ENCODE measurements at places on chromosomes 11 and 22.

GRCh38 chr22:37282385-37282677 is at the start of gene CYTH4:
CYTH4 (plus strand) TSS chr22:37282508; CDS start chr22:37282570, 62 bp downstream.
- DNase-seq = peak; percentile 54

DNA sequence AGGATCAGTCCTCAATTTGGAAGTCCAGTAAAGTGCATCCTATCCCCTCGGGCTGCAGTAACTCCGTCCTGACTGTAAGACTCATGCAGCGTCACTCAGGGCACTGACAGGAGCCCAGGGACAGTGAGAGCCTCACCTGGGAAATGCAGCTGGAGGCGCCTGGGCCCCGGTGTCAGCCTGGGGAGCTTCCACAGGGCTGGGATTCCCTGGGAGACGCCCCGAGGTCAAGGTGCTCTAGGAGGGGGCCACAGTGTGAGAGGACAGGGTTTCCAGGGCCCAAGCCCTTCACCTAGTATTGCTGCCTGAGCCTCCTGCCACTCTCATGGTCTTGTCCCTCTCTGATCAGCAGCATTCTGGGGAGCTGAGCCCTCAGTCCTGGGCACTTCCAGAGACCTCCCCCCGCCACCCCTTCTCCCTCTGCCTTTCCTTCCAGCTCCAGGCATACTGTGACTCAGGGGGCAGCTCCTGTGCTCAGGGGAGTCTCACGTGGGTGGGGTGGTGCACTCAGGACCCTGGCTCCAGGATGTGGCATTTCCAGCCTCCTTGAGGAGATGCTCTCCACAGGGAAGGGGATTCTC is 99.1 kb upstream of the IGLL5 start:
- DNase-seq = no peak

DNA sequence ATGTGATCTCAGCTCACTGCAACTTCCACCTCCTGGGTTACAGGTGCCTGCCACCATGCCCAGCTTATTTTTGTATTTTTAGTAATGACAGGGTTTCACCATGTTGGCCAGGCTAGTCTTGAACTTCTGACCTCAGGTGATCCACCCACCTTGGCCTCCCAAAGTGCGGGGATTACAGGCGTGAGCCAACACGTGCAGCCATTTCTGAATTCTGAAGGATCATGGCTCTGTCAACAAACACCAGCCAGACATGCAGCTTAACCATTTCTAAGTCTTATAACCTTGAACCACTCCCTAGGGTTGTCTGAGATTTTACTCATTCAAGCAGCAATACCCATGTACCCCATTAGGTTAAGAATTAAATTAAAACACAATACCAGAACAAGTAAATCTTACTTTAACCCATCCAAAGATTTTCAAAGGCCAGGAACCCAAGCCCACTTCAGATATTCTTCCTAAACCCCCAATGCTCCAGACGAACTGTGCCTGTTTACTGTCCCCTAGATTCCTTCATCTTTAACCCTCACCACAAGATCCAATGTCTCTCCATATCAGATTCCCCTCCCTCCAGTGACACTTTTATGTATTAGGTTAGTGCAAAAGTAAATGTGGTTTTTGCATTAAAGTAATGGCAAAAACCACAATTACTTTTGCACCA is 4.0 kb downstream of the RPS13 start:
- DNase-seq = no peak

- DNase-seq = peak; percentile 67
Measured at GRCh38 chr11:126284829-126285228, 1.9 kb downstream of the TIRAP start.

DNA sequence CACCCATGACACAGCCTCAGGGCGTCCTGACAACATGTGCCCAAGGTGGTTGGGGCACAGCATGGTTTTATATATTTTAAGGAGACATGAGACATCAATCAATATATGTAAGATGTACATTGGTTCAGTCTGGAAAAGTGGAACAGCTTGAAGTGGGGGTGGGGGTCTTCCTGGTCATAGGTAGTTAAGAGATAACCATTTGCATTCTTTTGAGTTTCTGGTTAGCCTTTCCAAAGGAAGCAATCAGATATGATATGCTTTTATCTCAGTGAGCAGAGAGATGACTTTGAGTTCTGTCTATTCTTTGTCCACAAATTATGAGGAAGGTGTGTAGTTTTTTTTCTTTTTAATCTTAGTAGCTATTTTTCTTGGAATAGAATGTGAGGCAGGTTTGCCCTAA is 10.1 kb upstream of the ANAPC15 start:
- no peak for DNase-seq

DNA sequence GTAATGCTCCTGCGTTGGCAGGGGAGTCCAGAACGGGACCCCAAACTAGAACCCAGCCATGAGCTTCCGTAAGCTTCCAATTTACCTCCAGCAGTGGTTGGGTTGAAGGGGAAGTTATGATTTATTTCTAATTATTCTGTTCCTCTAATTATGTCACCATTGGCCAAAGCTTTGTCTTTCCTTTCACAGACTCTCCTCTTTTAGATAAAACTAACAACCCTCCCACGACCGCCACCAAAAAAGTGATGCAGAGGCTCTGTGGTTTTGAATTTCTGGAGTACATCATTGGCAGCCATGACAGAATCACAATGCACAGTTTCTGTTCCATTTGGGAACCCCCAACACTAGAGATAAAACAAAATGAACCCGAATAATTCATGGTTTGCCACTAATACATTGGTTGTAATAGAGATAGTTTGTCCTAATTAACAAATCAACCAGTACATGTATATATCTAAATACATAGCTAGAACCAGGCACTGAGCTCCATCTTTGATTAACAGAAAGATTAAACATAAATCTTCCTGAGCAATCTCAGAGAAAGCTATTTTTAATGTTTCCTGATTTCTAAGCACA is 64.3 kb downstream of the ETS1 start:
- peak; percentile 49 for DNase-seq

GRCh38 chr11:88697139-88697538 is 359.6 kb upstream of the CTSC start:
- no peak for DNase-seq

DNA sequence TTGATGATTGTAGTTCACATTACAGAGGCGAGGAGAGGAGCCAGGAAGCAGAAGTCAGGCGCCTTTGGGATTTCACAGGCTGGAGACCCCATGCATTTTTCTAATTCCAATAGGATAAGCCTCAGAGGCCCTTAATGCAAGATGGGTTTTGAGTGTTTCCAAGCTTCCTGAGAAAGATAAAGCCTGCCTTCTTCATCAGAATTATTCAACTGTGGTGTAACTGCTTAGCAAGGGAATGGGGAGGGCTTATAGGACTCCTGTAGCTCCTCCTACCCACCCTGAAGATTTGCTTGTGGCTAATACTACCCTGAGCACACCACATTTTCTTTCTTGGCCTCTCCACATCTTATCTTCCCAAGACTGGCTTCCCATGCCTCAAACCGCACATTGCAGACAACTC is 151.1 kb upstream of the ISX start:
- DNase-seq = no peak

DNA sequence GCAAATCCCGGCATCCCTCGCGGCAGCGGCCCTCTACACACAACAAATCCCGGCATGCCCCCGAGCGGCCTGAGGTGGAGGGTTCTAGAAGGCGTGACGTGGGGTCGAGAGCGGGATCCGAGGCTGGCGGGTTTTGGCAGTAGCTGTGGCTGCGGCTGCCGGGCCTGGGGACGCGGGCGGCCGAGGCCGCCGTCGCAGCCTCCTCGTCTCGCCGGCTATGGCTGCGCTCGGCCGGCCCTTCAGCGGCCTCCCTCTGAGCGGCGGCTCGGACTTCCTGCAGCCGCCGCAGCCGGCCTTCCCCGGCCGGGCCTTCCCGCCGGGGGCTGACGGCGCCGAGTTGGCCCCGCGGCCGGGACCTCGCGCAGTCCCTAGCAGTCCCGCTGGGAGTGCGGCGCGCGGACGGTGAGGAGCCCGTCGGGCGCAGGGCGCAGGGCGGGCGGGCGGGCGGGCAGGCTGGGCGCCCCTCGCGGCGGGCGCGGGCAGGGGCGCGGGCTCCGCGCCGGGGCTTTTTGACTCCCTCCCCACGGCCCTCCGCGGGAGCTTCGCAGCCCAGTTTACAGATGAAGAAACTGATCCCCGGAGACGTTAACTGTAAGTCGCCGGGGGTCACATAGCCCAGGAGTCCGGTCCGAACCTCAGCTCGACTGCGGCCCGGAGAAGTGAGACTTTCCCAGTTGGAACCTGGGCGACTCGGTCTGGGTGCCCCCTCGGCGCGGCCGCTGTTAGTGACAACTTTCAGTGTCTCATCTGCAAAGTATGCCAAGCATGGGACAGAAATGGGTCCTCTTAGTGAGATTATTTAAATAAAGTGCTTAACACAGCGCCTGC is at the start of gene CCDC117:
Gene CCDC117 (plus strand): TSS at position 63 of the 828 bp plus-strand sequence. CDS start 155 bp downstream, at position 218.
- peak; percentile 84 for DNase-seq
